ENCODE measurements at places on chromosomes 6 and 20.

- DNase-seq = no peak
These were observed 154.7 kb downstream of the SYCP2 start for GRCh38 chr20:59778615-59779200.

- no peak for DNase-seq
These were observed 410.3 kb upstream of the SLC35B3 start for GRCh38 chr6:8845690-8846089.

GRCh38 chr20:32484958-32485769, 100.0 kb downstream of the NOL4L start:
- peak; percentile 80 for DNase-seq

DNA sequence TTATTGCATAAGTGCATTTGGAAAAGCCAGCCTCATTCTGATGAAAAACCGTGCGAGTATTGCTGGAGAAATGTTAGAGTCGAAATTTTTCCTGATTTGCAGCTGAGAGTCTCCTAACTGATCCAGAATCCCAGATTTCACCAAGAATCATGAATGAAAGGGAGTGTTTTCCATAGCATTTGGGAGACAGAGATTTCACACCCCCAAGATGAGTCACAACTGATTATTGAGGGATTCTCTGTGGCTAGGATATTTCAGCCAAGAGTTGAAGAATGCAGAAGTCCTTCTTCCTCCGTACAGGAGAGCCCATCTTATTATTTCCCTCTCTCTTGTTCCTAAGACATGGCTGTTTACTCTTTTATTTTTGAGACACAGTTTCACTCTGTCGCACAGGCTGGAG, 82.2 kb upstream of the SALL4 start:
- no peak for DNase-seq

GRCh38 chr6:38604700-38605099, 35.0 kb downstream of the BTBD9 start:
- DNase-seq = peak; percentile 45
